ENCODE measurements at places on chromosomes 13 and 19.

- no peaks in the 10 kb centered on the region for H3K36me3 ChIP-seq
- no peak overlapping the region for H3K27ac ChIP-seq
- DNase-seq, result no peak
- no peaks in the 10 kb centered on the region for H3K4me1 ChIP-seq
- peaks cover 1% of the 10 kb centered on the region for H3K27me3 ChIP-seq
- no peak overlapping the region for H3K4me3 ChIP-seq
Observed at GRCh38 chr13:78436311-78436710, 167.0 kb downstream of the POU4F1 start.

GRCh38 chr13:22839603-22840530, 340.9 kb upstream of the SGCG start:
- no peak overlapping the region for H3K4me3 ChIP-seq
- no peaks in the 10 kb centered on the region for H3K27me3 ChIP-seq
- no peaks in the 10 kb centered on the region for H3K36me3 ChIP-seq
- no peak overlapping the region for H3K27ac ChIP-seq
- DNase-seq, result no peak

DNA sequence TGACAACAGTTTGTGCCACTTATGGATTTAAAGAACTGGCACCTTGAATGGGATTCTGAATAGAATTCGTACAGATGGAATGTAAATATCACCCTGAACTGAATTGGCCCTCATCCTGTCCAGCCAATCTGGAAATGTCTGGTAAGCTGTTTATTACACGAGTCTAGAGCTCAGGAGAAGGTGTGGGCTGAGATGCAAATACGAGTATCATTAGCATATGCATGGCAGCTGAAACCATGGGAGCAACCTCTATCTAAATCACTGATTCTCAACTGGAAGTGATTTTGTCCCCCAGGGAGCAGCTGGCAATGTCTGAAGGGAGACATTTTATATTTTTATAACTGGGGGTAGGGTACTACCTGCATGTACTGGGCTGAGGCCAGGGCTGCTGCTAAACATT, 15.6 kb upstream of the VWA8 start:
- H3K27me3 ChIP-seq, result no peaks in the 10 kb centered on the region
- no peak for DNase-seq
- H3K27ac ChIP-seq, result no peak overlapping the region
- no peaks in the 10 kb centered on the region for H3K4me1 ChIP-seq
- H3K4me3 ChIP-seq, result no peak overlapping the region
- no peaks in the 10 kb centered on the region for H3K36me3 ChIP-seq

DNA sequence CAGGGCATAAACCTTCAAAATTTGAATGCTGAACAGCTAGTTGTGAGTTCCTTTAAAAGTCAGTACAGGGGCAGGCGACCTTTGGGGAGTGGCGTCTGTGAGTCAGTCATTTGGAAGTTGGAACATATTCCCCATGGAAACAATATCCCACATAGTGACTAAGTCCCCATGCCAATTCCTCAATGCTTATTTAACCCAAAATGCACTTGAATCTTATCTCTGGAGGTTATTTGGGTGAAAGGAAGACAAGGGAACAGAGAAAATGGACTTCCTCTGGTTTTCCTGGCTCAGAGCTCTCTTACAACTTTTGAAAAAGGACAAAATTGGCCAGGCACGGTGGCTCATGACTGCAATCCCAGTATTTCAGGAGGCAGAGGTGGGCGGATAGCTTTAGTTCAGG, 479.2 kb upstream of the NBEA start:
- no peak overlapping the region for H3K27ac ChIP-seq
- H3K4me1 ChIP-seq, result peaks cover 29% of the 10 kb centered on the region
- H3K36me3 ChIP-seq, result no peaks in the 10 kb centered on the region
- H3K4me3 ChIP-seq, result no peak overlapping the region
- no peaks in the 10 kb centered on the region for H3K27me3 ChIP-seq

DNA sequence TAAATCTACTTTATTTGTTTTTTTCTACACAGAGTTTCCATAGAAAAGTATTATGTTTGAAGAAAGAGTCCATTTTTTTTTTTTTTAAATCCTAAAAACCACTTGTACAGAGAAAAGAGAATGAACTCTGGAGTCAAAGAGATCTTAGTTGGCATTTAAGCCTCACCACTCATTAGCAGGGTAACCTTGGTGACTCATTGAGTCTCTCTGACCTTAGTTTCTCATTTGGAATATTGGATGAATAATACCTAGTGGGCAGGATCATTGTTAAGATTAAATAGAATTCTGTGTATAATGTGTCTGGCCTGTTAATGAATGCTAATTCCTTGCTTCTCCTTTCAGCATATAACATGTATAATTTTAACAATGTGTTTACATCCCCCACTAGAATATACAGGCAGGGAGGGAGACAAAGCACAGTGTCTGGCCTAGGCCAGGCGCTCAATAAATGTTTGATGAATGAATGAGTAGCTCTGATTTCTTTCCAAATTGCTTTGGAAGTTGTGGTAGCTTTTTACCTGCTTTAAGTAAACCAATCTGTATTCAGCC, 48.7 kb upstream of the MYCBP2 start:
- H3K4me3 ChIP-seq, result no peak overlapping the region
- no peak for DNase-seq
- no peaks in the 10 kb centered on the region for H3K27me3 ChIP-seq

GRCh38 chr13:99432609-99433542, 68.4 kb upstream of the TM9SF2 start:
- no peaks in the 10 kb centered on the region for H3K27me3 ChIP-seq
- no peaks in the 10 kb centered on the region for H3K36me3 ChIP-seq
- peaks cover 22% of the 10 kb centered on the region for H3K4me1 ChIP-seq
- H3K4me3 ChIP-seq, result peak overlapping the region; percentile 64
- H3K27ac ChIP-seq, result peak overlapping the region; percentile 94
